Hematopoietic multipotent progenitor cell treated with erythropoietin and hydrocortisone succinate and interleukin-3 and kit ligand, for 8 days (in vitro differentiated cells): ENCODE measurements at places on chromosomes 1 and 21.
A peak's percentile ranks its signal among the peaks of the same experiment; 100 is the strongest.

DNA sequence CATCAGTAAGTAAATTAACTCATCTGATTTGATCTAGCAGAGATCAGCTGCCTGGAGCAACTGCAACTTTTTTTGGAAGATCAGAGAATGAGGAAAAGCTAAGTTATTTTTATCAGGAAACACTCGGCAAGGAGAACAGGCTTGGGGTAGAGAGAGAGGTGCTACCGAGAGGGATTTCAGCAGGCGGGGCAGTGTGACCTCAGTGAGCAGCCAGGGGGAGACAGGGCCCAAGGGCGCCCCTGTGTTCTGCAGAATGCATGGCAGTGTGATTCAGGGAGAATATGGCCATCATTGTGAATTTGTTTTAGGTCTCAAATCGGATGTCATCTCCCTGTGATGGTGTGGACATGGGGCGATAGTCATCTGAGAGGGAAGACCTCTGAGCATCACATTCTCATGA, 484.1 kb upstream of the VAMP3 start:
- no peak for DNase-seq

- no peak for DNase-seq
These were observed 58.2 kb downstream of the ZNF644 start for GRCh38 chr1:90963651-90964050.

GRCh38 chr21:27024301-27024700, 57.4 kb upstream of the ADAMTS5 start:
- no peak for DNase-seq

DNA sequence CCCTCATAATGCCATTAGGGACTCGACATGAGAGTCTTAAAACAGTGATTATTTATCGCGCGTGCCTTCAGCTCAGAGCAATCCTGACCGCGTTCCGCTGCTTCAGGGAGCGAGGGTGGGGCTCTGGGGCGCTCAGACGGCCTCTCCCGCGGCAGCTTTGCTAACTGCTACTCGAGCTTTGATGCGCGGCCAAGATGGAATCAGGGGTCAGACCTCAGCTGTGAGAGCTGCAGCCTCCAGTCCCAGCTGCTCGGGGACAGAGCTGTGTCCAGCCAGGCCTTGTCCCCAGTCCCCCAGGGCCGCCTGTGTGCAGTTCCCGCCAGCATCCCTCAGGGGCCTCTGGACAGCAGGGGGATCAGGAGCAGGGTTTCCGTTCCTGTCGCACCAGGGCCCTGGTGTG, 104.6 kb upstream of the TTC34 start:
- DNase-seq: no peak

GRCh38 chr1:235513495-235514366, 9.5 kb upstream of the B3GALNT2 start:
- peak; percentile 85 for DNase-seq

DNA sequence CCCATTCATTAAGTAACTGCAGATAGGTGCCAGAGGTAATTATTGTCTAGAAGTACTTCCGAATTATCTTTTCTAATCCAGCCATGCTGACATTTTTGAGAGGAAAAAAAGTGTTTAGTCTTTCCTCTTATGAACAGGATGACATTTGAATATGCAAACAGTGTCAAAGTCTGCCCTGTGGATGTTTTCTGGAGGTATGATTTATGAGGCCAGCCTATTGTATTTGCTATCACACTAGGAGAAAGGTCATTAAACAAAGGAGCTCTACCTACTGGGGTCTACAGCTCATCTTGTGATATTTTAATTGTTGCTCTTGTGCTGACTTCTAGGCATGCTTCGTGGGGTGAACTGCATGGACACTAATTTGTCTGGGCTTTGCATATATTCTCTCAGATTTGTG, 559.7 kb upstream of the CAMK1G start:
- no peak for DNase-seq

- DNase-seq: peak; percentile 6
These were observed 217.0 kb downstream of the RWDD3 start for GRCh38 chr1:95451054-95451453.

GRCh38 chr1:177981200-177981599, 11.3 kb upstream of the SEC16B start:
- DNase-seq: no peak

- no peak for DNase-seq
These were observed 45.6 kb upstream of the RAB4A start for GRCh38 chr1:229225331-229225782.

- no peak for DNase-seq
These were observed 123.7 kb upstream of the KIF26B start for GRCh38 chr1:245031041-245031440.

DNA sequence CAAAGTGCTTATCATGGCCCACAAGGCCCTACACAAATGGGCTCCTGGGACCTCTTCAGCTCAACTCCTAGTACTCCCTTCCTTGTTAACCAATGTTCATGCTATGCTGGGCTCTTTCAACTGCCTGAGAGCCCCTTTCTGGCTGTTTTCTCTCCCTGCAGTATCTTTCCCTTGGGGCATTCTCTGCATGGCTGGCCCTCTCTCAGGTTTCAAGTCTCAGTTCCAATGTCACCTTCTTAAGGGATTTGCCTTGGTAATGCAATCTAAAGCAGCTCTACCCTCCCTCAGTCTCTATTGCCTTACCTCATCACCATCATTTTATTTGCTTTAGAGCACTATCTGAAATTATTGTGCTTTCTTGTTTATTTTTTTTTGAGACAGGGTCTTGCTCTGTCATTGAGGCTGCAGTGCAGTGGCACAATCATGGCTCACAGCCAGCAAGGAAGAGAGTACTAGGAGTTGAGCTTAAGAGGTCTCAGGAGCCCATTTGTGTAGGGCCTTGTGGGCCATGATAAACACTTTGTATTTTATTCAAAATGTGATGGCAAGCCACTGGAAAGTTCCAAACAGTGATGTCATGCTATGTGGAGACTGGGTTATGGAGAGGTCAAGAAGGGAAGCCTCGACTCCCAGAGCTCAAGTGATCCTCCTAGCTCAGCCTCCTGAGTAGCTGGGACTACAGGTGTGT, 63.4 kb upstream of the SRSF10 start:
- DNase-seq: no peak

DNA sequence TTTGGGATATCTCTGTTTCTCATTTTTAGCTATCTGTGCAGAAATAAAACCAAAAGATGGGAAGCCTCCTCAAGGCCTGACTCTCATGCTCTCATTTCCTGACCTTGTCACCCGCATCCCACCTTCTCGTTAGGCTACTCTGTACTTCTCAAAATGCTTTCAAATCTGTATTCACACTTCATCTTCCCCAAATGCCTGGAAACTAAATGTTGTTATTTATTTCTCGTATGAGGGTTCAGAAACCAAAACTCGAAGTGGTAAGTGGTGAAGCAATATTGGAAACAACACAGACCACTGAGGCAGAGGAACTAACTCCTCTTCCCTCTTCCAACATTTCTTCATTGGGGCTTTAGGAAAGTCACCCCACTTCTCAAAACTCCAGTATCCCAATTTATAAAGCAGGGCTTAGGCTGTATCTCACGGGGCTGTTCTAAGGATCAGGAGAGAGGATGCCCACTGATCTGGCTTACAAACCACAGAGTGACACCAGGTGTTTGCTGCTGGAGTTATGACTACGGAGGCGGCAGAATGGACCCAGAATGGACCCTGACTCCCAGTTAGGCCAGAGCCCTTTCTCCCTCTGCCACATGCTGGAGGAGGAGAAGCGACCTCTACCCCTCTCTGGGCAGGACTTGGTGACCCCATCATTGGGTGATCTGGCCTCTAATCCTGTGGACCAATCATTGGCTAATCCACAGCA, 3.5 kb downstream of the SLAMF7 start:
- DNase-seq: no peak

GRCh38 chr1:38693031-38693430, 166.5 kb downstream of the RRAGC start:
- DNase-seq: no peak

GRCh38 chr1:150876119-150876454, 312 bp downstream of the ARNT start:
- DNase-seq: peak; percentile 59

- no peak for DNase-seq
These were observed 97.8 kb upstream of the ZC3H11B start for GRCh38 chr1:219710529-219711194.

DNA sequence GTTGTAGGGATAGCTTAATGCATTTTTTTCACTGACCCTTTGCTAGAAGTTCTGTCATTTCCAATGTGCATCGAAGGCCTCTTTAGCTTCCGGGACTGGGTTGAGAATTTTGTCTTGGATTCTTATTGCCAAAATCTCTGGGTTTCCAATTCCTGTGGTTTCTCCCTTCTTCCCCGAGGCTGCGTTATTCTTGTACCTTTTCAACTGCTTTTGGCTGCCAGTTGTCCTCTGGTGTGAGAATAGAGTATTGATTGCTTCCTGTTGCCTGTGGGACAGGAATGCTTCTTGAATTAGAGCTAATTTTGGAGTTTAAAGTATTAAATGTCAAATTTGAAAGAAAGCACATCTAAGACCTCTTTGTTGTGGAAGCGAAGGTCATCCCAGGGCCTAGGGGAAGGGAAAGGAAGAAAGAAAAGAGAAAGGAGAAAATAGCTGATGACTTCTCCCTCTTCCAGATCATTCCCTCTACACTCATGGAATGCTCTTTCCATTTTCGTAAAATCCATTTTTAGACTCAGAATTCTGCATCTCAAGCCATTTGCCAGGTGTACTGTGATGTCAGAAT, 21.1 kb downstream of the HUNK start:
- DNase-seq: no peak

DNA sequence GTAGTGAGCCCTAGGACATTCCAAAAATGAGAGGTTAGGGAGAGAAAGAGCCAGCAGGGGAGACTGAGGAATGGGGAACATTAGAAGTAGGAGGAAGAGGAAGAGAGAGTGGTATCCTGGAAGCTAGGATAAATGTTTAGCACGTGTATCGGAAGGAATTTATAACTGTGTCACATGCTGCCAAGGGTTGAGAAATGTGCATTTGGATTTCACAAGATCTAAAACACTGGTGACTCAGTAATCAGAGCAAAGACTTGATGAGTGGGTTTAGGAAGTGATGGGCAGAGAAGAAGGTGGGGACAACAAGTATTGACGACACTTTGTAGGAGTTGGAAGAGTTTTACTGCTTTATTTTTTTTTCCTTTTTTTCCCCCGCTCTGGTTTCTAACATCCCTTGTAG, 193.9 kb downstream of the FMN2 start:
- DNase-seq: no peak

- DNase-seq: no peak
These were observed 5.4 kb downstream of the DISP1 start for GRCh38 chr1:222820171-222820712.

DNA sequence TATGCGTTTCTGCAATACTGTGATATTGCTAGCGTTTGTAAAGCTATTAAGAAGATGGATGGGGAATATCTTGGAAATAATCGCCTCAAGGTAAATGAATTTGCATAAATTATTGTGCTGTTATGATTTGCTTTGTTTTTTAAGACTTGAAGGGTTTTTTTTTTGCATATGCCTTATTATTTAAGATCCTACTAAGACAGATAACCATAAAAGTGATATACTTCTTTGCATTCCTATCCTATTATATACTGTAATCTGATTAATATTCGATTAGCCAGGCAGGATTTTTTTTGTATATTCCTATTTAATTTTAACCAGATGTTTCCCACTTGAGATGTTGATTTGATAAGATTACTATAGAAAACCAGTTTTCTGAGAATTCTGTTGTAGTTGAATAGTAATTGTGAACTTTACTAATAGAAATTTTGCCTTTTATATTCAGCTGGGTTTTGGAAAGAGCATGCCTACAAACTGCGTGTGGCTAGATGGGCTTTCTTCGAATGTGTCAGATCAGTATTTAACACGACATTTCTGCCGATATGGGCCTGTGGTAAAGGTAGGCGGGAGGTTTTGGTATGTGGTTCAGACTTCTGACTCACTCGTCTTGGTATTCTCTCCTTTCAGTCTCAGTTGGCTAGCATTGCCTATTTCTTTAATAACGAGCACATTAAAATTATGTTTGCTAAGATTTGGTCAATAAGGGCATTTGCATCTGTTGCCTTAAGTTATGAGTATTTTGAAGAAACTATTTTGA, 56.8 kb downstream of the ZBTB17 start:
- no peak for DNase-seq

DNA sequence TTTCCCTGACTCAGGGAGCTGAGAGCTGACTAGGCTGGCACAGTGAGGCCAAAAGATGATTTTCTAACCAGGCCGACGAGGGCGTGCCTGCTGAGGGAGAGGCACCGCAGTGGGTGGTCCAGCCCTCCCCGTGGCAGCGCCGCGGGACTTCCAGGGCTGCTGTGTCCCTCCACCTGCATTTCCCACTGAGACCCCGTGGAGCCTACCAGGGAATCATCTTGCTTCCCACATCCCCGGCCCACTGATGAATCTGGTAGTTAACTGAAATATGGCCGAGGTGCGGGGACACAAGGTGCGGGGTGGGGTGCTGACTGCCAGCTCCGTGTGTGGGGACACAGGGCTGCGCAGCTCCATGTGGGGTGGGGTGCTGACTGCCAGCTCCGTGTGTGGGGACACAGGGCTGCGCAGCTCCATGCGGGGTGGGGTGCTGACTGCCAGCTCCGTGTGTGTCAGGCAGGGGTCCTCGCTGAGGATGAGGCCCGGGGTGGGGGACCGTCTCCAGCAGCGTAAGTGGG, 10.4 kb downstream of the WRAP73 start:
- DNase-seq: no peak

GRCh38 chr21:37232274-37233018, 34.7 kb downstream of the VPS26C start:
- DNase-seq: no peak

DNA sequence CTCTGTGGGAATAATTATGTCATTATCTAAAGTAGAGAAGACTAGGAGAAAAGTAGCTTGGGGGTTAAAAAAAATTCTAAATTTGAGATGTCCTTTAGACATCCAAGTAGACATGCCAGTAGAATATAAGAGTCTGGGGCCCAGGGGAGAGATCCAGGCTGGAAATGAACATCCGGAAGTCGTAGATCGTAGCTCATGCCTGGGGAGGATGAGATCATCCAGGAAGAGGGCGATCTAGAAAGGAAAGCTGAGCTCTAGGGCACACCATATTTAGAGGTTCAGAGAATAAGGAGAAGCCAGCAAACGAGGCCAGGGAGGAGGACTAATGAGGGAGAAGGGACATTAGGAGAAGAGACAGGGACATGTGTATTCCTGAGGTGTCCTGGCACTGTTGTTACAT, 12.2 kb downstream of the NGF start:
- DNase-seq: no peak

DNA sequence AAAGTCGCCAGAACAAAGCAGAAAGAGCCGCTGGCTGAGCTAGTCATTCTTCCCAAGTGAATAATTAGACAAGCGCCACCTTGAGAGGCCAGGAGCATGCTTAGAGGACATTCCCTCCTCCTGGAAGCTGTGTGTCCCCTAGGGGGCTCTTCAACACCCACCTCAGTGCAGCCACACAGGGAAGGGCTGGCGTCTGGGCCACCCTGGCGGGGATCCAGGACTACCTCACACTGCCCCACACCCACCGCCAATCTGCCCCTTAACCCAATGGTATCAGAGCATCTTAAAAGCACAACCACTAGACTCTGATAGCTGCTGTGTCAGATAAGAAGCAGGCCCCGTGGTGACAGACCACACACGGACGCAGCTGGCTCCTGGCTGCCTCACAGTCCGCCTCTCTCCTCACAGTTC, 24.9 kb downstream of the SETD4 start:
- DNase-seq: peak; percentile 67

- DNase-seq: no peak
These were observed 9.5 kb upstream of the TAS1R2 start for GRCh38 chr1:18868801-18869424.
